ENCODE measurements at places on chromosomes 2 and 18. TPM values are rescaled to one million over a fixed set of nuclear protein-coding genes. Genes with fewer than 3 reads are reported as not detected.

GRCh38 chr2:85522090-85522647, 16.8 kb upstream of the MAT2A start:
- H3K27me3 ChIP-seq: no peaks in the 10 kb centered on the region
- no peak for DNase-seq
- no peaks in the 10 kb centered on the region for H3K36me3 ChIP-seq

Gene B3GNT7
- not detected for polyA plus RNA-seq

DNA sequence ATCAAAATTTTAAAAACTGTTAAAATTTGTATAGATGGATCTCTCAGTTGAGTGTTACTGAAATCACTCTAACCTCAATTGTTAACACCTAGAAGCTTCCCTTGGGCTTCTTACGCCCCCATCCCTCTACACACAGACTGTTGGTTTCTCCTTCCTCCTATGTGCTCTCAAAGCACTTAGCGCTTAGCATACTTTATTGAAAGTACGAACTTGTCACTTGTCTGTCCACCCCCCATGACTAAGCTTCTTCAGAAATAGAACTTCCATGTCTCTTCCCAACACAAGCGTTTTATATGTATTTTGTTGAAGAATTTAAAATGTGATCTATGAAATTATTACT, 441 bp downstream of the MPHOSPH10 start:
- H3K27ac ChIP-seq: peak overlapping the region; percentile 77
- H3K36me3 ChIP-seq: peaks cover 18% of the 10 kb centered on the region
- H3K27me3 ChIP-seq: no peaks in the 10 kb centered on the region

Gene VWA3B
- polyA plus RNA-seq: not detected

Gene ANTXR1
- polyA plus RNA-seq: not detected

GRCh38 chr2:128487650-128488387, 169.2 kb upstream of the HS6ST1 start:
- no peaks in the 10 kb centered on the region for H3K4me1 ChIP-seq
- no peak overlapping the region for H3K27ac ChIP-seq
- no peak for DNase-seq
- H3K4me3 ChIP-seq: no peak overlapping the region
- no peaks in the 10 kb centered on the region for H3K36me3 ChIP-seq

Gene FAM237A
- polyA plus RNA-seq: not detected

GRCh38 chr18:3845161-3845560, 395.2 kb downstream of the TGIF1 start:
- H3K27me3 ChIP-seq: no peaks in the 10 kb centered on the region
- H3K27ac ChIP-seq: no peak overlapping the region
- no peak overlapping the region for H3K4me3 ChIP-seq
- no peaks in the 10 kb centered on the region for H3K4me1 ChIP-seq
- DNase-seq: no peak
- H3K36me3 ChIP-seq: no peaks in the 10 kb centered on the region

DNA sequence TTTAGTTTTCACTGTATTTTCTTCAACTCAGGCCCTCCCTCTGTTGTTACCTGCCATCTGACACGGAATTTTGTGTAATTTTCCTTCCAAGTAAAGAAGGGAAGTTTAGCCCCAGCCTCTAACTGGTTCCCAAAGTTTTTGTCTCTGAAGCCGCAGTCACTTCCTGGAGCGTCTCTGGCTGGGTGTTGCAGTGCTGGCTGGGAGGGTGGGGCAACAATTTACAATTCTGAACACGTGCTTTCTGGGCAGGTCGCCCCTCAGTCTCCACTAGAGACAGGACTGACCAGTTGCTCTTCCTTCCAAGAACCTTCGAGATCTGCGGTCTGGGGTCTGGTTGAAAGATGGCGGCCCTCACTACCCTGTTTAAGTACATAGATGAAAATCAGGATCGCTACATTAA, 3.5 kb downstream of the CNDP2 start:
- H3K27ac ChIP-seq: peak overlapping the region; percentile 72
- peaks cover 44% of the 10 kb centered on the region for H3K4me1 ChIP-seq
- DNase-seq: peak; percentile 60
- H3K4me3 ChIP-seq: peak overlapping the region; percentile 74
- H3K27me3 ChIP-seq: no peaks in the 10 kb centered on the region

Gene GCKR
- polyA plus RNA-seq: not detected

Gene CGREF1
- polyA plus RNA-seq: 0.36 TPM

Gene KLHL29
- polyA plus RNA-seq: not detected

Gene AFF3
- 4.6 TPM for polyA plus RNA-seq

DNA sequence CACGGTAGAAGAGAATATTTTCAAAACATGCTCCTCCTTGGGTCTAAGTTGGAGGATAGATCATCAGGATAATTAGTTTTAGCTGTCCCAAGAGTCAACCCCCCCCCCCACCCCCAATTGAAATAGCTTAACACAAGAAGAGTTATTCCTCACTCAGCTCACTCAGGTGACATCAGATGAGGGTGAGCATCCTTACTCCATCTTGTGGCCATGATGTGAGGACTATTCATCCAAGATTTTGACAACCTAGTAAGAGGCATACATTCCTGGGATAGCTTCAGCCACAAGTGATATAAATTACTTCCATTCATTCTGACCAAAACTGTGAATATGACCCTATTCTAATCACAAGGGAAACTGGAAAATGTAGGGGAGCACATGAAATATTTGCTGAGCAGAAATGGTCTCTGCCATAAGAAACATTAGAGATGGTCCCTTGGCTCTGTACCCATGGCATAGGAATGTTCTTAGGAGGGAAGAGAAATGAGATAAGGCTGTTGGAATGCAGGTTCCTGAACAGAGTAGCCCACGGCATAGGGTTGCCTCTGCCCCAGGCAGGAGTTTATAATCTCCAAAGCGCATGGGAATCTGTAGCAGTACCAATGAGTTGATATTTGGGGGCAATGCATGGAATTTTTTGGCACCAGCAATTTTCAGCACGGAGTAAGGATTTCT, 257.2 kb downstream of the CYRIA start:
- no peak overlapping the region for H3K27ac ChIP-seq
- DNase-seq: no peak
- H3K27me3 ChIP-seq: no peaks in the 10 kb centered on the region
- H3K4me3 ChIP-seq: no peak overlapping the region
- no peaks in the 10 kb centered on the region for H3K36me3 ChIP-seq

Gene CEBPZ
- polyA plus RNA-seq: 28.3 TPM

DNA sequence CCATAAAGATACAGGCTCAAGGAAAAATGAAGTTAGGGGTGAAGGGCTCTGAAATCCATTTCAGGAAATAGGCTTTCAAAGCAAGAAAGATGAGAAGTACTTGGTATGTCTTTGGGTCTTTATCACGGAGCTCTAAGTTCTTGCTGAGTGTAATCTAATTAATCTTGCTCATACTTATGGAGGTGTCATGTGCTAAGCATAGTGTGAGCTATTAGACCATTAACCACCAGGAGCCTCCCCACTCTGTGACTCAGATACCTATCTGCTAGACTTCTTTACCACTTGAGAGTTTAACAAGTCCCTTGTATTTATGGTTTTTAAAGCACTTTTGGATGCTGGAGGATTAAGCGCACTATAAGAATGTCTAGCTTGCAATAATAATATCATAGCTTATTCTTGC, 678.7 kb downstream of the EPHA4 start:
- no peaks in the 10 kb centered on the region for H3K4me1 ChIP-seq
- no peak overlapping the region for H3K27ac ChIP-seq
- no peaks in the 10 kb centered on the region for H3K27me3 ChIP-seq

DNA sequence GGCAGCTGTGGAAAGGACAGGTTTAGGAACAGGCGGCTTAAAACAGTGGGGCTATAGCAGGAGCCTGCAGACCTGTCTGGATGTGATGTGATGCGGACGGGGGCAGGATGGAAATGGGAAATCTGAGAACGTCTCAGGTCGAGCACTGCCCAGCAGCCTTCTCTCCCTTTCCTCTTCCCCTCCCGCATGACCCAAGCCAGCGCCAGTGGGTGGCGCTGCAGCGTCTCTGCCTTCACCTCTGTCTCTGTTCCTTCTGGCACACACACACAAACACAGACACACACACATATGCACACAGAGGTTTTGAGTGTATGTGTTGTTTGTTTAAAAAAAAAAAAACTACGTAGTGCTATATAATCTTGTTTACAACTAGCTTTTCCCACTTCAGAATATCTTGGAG, 82.0 kb upstream of the SLC66A3 start:
- H3K27me3 ChIP-seq: no peaks in the 10 kb centered on the region
- H3K36me3 ChIP-seq: no peaks in the 10 kb centered on the region
- H3K27ac ChIP-seq: no peak overlapping the region
- DNase-seq: no peak

Gene PGAP1
- 0.43 TPM for polyA plus RNA-seq

GRCh38 chr2:210623506-210623905, 67.1 kb downstream of the CPS1 start:
- no peaks in the 10 kb centered on the region for H3K27me3 ChIP-seq
- DNase-seq: no peak
- H3K4me3 ChIP-seq: no peak overlapping the region
- H3K36me3 ChIP-seq: no peaks in the 10 kb centered on the region
- H3K4me1 ChIP-seq: no peaks in the 10 kb centered on the region

Gene SEMA4F
- 8.1 TPM for polyA plus RNA-seq

- no peak overlapping the region for H3K4me3 ChIP-seq
- DNase-seq: no peak
- no peaks in the 10 kb centered on the region for H3K36me3 ChIP-seq
- no peaks in the 10 kb centered on the region for H3K27me3 ChIP-seq
- no peaks in the 10 kb centered on the region for H3K4me1 ChIP-seq
- no peak overlapping the region for H3K27ac ChIP-seq
These were observed 530.3 kb upstream of the MEX3C start for GRCh38 chr18:51727780-51728179.

DNA sequence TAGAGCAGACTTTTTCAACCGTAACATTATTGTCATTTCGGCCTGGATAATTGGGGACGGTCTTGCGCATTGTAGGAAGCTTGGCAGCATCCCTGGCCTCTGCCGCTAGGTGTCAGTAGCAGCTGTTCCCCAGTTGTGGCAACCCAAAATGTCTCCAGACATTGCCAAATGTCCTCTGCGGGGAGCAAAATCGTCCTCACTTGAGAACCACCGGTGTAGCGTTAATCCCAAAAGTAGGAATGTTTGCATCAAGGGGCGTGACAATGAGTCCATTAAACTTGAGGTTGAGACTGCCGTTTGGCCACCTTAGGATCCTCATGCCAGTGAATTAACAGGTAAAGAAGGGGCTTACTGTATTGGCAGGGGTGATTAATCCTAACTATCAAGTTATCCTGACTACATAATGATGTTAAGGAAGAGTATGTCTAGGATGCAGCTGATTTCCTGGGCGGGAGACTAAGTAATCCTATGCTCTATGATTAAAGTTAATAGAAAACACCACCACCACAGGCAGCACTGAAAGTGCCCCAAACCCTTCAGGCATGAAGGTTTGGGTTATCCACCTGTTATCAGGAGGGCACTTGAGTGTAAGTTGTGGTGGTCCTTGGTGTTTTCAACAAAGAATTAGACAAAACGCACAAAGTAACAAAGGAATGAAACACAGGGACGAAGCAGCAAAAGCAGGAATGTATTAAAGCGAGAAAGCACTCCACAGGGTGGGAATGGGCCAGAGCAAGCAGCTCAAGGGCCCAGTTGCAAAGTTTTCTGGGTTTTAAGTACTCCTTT, 4.9 kb upstream of the ZC3H8 start:
- no peak overlapping the region for H3K4me3 ChIP-seq
- H3K4me1 ChIP-seq: peaks cover 6% of the 10 kb centered on the region
- no peaks in the 10 kb centered on the region for H3K36me3 ChIP-seq
- H3K27ac ChIP-seq: no peak overlapping the region

- H3K4me1 ChIP-seq: peaks cover 6% of the 10 kb centered on the region
- no peaks in the 10 kb centered on the region for H3K36me3 ChIP-seq
- H3K27ac ChIP-seq: no peak overlapping the region
- no peak overlapping the region for H3K4me3 ChIP-seq
These were observed 5.3 kb upstream of the ASAP2 start for GRCh38 chr2:9201185-9201891.

DNA sequence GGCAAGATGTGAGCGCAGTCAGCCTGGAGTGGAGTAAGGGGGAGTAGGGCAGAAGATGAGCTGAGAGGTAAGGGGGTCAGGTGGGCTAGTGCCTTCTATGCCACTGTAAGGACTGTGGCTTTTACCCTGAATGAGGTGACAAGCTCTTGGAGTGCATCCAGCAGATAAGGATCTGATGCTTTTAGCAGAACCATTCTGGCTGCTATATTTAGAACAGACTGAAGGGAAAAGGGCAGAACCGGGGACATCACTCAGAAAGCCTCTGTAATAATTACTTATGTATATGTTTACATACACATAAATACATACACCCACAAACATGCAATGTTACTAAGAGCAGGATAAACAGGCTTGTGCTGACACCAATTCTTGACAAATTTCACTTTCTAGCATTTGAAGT, 124.8 kb downstream of the DTNB start:
- no peaks in the 10 kb centered on the region for H3K36me3 ChIP-seq
- no peak overlapping the region for H3K4me3 ChIP-seq
- H3K27me3 ChIP-seq: no peaks in the 10 kb centered on the region
- no peaks in the 10 kb centered on the region for H3K4me1 ChIP-seq

- H3K27ac ChIP-seq: no peak overlapping the region
- no peaks in the 10 kb centered on the region for H3K4me1 ChIP-seq
- H3K27me3 ChIP-seq: no peaks in the 10 kb centered on the region
- no peak overlapping the region for H3K4me3 ChIP-seq
These were observed 75.9 kb upstream of the COL3A1 start for GRCh38 chr2:188898261-188898660.

DNA sequence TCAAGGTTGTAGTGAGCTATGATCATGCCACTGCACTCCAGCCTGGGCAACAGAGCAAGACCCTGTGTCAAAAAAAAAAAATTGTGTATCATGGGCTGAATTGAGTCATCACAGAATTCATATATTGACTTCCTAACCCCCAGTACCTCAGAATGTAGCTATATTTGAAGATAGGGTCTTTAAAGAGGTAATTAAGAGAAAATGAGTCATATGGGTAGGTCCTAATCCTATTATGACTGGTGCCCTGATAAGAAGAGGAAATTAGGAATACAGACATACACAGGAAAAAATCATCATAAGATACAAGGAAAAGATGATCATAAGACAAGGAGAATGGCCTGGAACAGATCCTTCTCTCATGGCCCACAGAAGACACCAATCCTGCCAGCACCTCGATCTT, 466.4 kb upstream of the ACVR2A start:
- DNase-seq: no peak
- H3K27ac ChIP-seq: no peak overlapping the region
- H3K36me3 ChIP-seq: no peaks in the 10 kb centered on the region

- H3K27ac ChIP-seq: no peak overlapping the region
- no peak for DNase-seq
- H3K4me3 ChIP-seq: no peak overlapping the region
- no peaks in the 10 kb centered on the region for H3K27me3 ChIP-seq
These were observed 1.7 kb downstream of the SLC8A1 start for GRCh38 chr2:40450066-40450795.

- no peaks in the 10 kb centered on the region for H3K4me1 ChIP-seq
- H3K4me3 ChIP-seq: no peak overlapping the region
- no peak for DNase-seq
- no peaks in the 10 kb centered on the region for H3K36me3 ChIP-seq
These were observed 15.9 kb downstream of the ABCG8 start for GRCh38 chr2:43854671-43855070.

Gene NYAP2
- not detected for polyA plus RNA-seq

DNA sequence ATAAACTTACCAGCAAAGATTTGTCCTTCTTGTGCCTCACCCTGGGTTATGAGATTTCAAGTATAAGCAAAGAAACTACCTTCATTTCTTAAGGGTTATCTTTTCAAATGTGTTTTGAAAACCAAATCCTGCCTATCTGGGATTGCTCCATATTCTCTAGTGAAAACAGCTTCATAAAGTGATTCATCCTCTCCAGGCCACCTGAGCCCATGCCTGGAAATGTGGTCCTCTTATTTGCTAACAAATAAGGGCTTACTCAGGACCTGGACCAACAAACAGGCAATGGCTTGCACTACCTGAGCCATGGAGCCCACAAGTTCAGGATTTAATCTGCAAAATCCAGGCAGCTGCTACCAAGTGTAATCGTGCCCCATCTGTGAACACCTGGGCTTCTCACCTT, 234.4 kb upstream of the RBBP8 start:
- H3K27ac ChIP-seq: no peak overlapping the region
- H3K36me3 ChIP-seq: no peaks in the 10 kb centered on the region
- H3K27me3 ChIP-seq: no peaks in the 10 kb centered on the region
- DNase-seq: no peak
- H3K4me3 ChIP-seq: no peak overlapping the region
- no peaks in the 10 kb centered on the region for H3K4me1 ChIP-seq

All from CD4-positive, alpha-beta memory T cell (primary cell).